ENCODE measurements at places on chromosomes 7 and 10.

- no peaks in the 10 kb centered on the region for H3K36me3 ChIP-seq
- H3K27me3 ChIP-seq, result no peaks in the 10 kb centered on the region
- no peak overlapping the region for H3K4me3 ChIP-seq
- no peak overlapping the region for H3K27ac ChIP-seq
- no peaks in the 10 kb centered on the region for H3K4me1 ChIP-seq
- no peak for DNase-seq
Measured at GRCh38 chr7:20220921-20221547, 3.9 kb upstream of the MACC1 start.

- H3K27me3 ChIP-seq, result peaks cover 49% of the 10 kb centered on the region
- no peak overlapping the region for H3K27ac ChIP-seq
- peaks cover 5% of the 10 kb centered on the region for H3K36me3 ChIP-seq
- DNase-seq, result no peak
Measured at GRCh38 chr10:48496831-48497779, 107.8 kb downstream of the ARHGAP22 start.

DNA sequence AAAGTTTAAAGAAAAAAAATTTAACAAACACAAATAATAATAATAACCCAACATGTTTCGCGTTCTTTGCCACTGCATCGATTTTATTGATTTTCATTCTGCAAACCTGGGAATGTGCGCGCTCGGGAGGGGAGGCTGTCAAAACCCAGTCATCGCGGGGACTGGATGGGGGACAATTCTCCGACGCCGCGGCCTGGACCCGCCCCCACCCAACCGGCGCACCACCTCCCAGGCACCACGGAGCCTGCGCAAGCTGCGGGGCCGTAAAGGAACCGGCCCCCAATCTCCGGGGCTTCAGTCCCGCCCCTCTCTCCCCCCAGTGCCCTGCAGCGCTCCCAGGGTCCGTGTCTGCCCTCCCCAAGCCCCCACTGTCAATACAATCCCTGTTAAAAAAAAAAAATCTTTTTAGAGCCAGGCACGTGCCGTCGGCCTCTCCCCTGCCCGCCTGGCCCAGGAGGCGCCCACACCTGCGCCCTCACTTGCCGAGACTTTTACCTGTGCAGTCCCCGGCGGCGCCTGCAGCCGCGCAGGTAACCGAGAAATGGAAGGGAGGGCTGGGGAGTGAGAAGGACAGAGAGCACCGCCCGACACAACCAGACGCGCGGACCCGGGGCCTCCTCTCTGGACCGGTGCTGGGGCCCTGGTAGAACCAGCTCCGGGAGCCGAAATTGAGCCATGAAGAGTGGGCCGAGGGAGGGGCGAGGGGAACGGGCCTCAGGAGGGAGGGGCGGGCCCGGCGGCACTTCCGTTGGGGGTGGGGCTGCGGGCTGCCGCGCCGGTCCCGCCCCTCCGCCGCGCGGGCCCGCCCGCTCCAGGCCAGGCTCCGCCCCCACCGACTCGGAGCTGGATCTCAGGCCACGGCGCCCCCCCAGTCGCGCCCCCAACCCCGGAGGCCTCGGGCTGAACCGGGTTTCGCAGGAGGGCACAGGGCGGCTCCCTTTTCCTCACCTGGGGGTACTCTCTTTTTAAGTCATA is 7.6 kb upstream of the ZNF503 start:
- peaks cover 2% of the 10 kb centered on the region for H3K4me1 ChIP-seq
- H3K4me3 ChIP-seq, result peak overlapping the region; percentile 84
- peaks cover 67% of the 10 kb centered on the region for H3K27me3 ChIP-seq
- H3K27ac ChIP-seq, result no peak overlapping the region
- H3K36me3 ChIP-seq, result peaks cover 7% of the 10 kb centered on the region

GRCh38 chr7:96320442-96320841 is 1.5 kb downstream of the SLC25A13 start:
- H3K36me3 ChIP-seq, result peaks cover 4% of the 10 kb centered on the region
- no peak for DNase-seq
- peak overlapping the region; percentile 90 for H3K27ac ChIP-seq
- no peaks in the 10 kb centered on the region for H3K27me3 ChIP-seq
- H3K4me3 ChIP-seq, result peak overlapping the region; percentile 95
- peaks cover 25% of the 10 kb centered on the region for H3K4me1 ChIP-seq

GRCh38 chr7:107355616-107356015 is 114.2 kb upstream of the GPR22 start:
- no peak overlapping the region for H3K4me3 ChIP-seq
- no peaks in the 10 kb centered on the region for H3K27me3 ChIP-seq
- H3K27ac ChIP-seq, result no peak overlapping the region
- H3K36me3 ChIP-seq, result no peaks in the 10 kb centered on the region
- no peak for DNase-seq

DNA sequence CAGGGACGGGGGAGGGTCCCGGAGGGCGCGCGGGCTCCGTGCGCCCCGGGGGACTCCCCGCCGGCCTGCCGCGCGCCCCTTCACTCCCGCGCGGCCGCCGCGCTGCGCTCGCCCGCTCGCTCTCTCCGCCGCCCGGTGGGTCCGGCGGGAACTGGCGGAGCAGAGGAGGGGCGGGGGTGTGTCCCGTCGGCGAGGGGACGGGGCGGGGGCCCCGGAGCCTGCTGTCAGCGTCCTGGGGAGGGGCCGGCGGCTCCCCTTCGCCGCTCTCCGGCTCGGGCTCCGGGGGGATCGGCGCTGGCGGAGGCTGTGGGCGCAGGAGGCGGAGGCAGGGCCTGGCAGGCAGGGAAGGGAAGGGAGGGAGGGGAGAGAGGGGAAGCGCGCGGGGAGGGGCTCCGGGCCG is at the start of gene SH3PXD2A:
Gene SH3PXD2A, minus strand, starts transcription at position 153 of the 400 bp plus-strand sequence. CDS start 310 bp downstream, outside the sequence.
- peak; percentile 28 for DNase-seq
- peak within 1 kb of the TSS; percentile 87 for H3K4me3 ChIP-seq
- H3K27ac ChIP-seq, result peak within 1 kb of the TSS; percentile 57
- H3K27me3 ChIP-seq, result peaks cover 55% of the 10 kb centered on the region
- peaks cover 14% of the 10 kb centered on the region for H3K4me1 ChIP-seq

DNA sequence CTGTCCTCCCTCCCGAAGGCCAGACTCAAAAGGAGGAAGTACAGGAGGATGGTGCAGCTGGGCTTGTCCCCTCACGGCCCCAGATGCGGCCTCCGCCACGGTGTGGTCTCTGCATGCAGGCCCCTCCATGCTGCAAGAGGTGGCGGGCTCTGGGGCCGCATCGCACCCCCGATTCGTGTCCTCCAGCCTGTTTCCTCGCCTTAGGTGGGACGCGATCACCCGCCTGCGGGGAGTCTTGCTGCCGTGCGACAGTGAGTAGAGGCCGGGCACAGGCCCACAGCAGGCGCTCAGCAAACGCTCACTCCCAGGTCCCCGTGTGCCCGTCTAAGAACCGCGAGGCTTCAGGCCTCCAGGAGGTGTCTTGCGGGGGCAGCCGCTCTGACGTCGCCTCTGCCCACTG is 13.9 kb upstream of the FAM20C start:
- H3K4me3 ChIP-seq, result no peak overlapping the region
- H3K36me3 ChIP-seq, result no peaks in the 10 kb centered on the region
- H3K4me1 ChIP-seq, result no peaks in the 10 kb centered on the region
- no peak overlapping the region for H3K27ac ChIP-seq

GRCh38 chr10:77496941-77497420 is 140.6 kb downstream of the KCNMA1 start:
- no peak overlapping the region for H3K27ac ChIP-seq
- peaks cover 39% of the 10 kb centered on the region for H3K27me3 ChIP-seq
- peaks cover 2% of the 10 kb centered on the region for H3K36me3 ChIP-seq
- no peak for DNase-seq
- no peaks in the 10 kb centered on the region for H3K4me1 ChIP-seq

- DNase-seq, result no peak
- peaks cover 11% of the 10 kb centered on the region for H3K27me3 ChIP-seq
- H3K4me3 ChIP-seq, result peak overlapping the region; percentile 52
- no peak overlapping the region for H3K27ac ChIP-seq
Measured at GRCh38 chr10:4902571-4903011, 60.6 kb upstream of the AKR1C1 start.

DNA sequence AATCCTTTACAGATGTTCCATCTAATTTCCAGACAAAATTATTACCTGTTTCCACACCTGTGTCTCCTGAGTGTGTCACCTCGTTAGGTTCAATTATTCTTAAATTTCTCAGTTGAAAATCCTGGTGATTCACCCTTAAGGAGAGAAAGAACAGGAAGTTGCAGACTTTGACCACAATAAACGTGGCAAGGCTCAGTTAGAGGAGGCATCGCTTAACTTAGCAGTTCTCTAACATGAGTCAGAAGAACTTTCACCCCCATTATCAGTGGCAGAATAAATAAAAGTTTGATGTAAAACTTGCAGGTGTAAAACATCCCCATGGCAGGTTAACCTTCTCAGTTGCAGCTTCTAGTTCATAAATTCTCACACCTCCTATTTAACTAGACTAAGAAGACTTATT is 8.3 kb downstream of the XPNPEP1 start:
- H3K27me3 ChIP-seq, result no peaks in the 10 kb centered on the region
- H3K36me3 ChIP-seq, result peaks cover 5% of the 10 kb centered on the region
- H3K4me3 ChIP-seq, result peak overlapping the region; percentile 71
- peak overlapping the region; percentile 93 for H3K27ac ChIP-seq
- DNase-seq, result no peak

- H3K4me3 ChIP-seq, result no peak overlapping the region
- H3K4me1 ChIP-seq, result no peaks in the 10 kb centered on the region
Measured at GRCh38 chr10:11058965-11059364, 41.3 kb downstream of the CELF2 start.

GRCh38 chr7:139361523-139361922 is 1.8 kb downstream of the LUC7L2 start:
- H3K27ac ChIP-seq, result peak overlapping the region; percentile 98
- H3K36me3 ChIP-seq, result peaks cover 3% of the 10 kb centered on the region
- peaks cover 37% of the 10 kb centered on the region for H3K4me1 ChIP-seq

- no peak overlapping the region for H3K4me3 ChIP-seq
- H3K4me1 ChIP-seq, result peaks cover 9% of the 10 kb centered on the region
- no peak overlapping the region for H3K27ac ChIP-seq
- H3K27me3 ChIP-seq, result no peaks in the 10 kb centered on the region
- DNase-seq, result no peak
Measured at GRCh38 chr10:35270100-35270499, 66.2 kb upstream of the CCNY start.

GRCh38 chr10:75530299-75530698 is 98.9 kb downstream of the LRMDA start:
- DNase-seq, result no peak
- H3K4me1 ChIP-seq, result peaks cover 2% of the 10 kb centered on the region
- no peak overlapping the region for H3K4me3 ChIP-seq
- H3K27me3 ChIP-seq, result peaks cover 14% of the 10 kb centered on the region
- H3K36me3 ChIP-seq, result no peaks in the 10 kb centered on the region

DNA sequence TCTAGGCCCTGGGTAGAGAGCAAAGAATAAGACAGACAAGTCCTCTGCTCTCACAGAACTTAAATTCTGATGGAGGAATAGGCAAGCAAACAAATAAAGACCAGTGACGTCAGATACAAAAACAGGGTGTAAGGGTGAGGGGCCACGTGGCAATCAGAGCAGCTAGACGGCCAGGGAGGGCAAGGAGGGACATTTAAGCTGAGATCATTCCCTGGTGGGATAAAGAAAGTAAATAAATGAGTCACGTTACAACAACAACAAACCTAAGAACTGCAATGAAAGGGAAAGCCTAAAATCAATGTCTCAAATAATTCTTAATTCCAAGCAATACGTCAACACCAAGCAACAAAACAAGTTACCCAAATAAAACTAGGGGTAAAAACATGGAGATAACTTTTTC is 21.8 kb downstream of the STN1 start:
- no peak for DNase-seq
- H3K27me3 ChIP-seq, result no peaks in the 10 kb centered on the region
- peaks cover 44% of the 10 kb centered on the region for H3K4me1 ChIP-seq
- H3K27ac ChIP-seq, result peak overlapping the region; percentile 94
- H3K36me3 ChIP-seq, result peaks cover 8% of the 10 kb centered on the region

- H3K36me3 ChIP-seq, result peaks cover 6% of the 10 kb centered on the region
- H3K4me1 ChIP-seq, result no peaks in the 10 kb centered on the region
- H3K4me3 ChIP-seq, result no peak overlapping the region
- peaks cover 18% of the 10 kb centered on the region for H3K27me3 ChIP-seq
Measured at GRCh38 chr7:116824449-116824848, 37.9 kb upstream of the CAPZA2 start.

DNA sequence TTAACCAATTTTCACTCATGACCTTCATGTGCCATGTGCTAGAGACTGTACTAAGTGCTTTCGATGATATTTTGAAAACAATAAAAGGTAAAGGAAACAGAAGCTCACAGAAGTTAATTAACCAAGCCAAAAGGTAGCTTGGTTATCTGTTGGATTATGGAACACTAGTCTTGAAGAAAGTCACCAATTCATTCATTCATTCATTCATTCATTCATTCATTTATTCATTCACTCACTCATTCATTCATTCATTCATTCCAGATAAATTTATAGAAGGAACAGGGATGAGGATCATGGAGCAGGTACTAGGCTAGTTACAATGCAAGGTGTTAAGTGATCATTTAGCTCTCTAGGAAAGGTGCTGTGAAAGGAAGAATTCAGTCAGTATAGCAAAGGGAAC is 322.8 kb downstream of the MAGI2 start:
- H3K4me1 ChIP-seq, result no peaks in the 10 kb centered on the region
- H3K4me3 ChIP-seq, result no peak overlapping the region
- H3K36me3 ChIP-seq, result no peaks in the 10 kb centered on the region
- DNase-seq, result no peak
- H3K27ac ChIP-seq, result no peak overlapping the region

Measured in T-helper 17 cell (primary cell).